ENCODE measurements at places on chromosomes 6 and 20. TPM values are rescaled to one million over a fixed set of nuclear protein-coding genes. Genes with fewer than 3 reads are reported as not detected.

GRCh38 chr6:160004018-160004417 lies 35.1 kb downstream of the IGF2R start:
- DNase-seq = no peak
- peaks cover 23% of the 10 kb centered on the region for H3K36me3 ChIP-seq
- H3K4me3 ChIP-seq = no peak overlapping the region
- H3K4me1 ChIP-seq = peaks cover 20% of the 10 kb centered on the region

The NPEPL1 gene
- 18.7 TPM for total RNA-seq

DNA sequence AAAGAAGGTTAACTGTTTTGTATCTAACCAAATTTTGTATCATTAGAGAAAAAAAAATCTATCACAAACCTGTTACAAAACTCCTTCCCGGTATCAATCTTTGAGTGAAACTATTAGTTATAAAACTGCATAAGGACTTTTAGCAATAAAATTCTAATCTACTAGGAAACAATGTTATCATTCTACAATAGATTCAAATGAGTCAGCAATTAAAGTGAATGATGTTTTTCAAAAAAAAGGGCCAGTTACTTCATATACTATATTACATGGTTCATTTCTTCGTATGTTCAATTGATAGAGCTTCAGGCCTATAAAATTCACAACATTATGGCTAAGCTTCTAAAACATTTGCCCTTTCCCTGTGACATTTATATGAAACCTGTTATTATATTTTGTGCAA lies 15.6 kb downstream of the ASCC3 start:
- peaks cover 69% of the 10 kb centered on the region for H3K36me3 ChIP-seq
- DNase-seq = no peak
- H3K27ac ChIP-seq = no peak overlapping the region
- no peaks in the 10 kb centered on the region for H3K27me3 ChIP-seq

- peak; percentile 42 for DNase-seq
- peaks cover 75% of the 10 kb centered on the region for H3K4me1 ChIP-seq
- no peaks in the 10 kb centered on the region for H3K27me3 ChIP-seq
- H3K27ac ChIP-seq = peak overlapping the region; percentile 100
- peaks cover 6% of the 10 kb centered on the region for H3K36me3 ChIP-seq
- peak overlapping the region; percentile 80 for H3K4me3 ChIP-seq
Measured at GRCh38 chr6:32622545-32623401, 14.4 kb upstream of the HLA-DQA1 start.

- peaks cover 18% of the 10 kb centered on the region for H3K27me3 ChIP-seq
- peaks cover 12% of the 10 kb centered on the region for H3K4me1 ChIP-seq
- DNase-seq = no peak
- H3K4me3 ChIP-seq = no peak overlapping the region
Measured at GRCh38 chr6:151330130-151330696, 61.1 kb downstream of the ZBTB2 start.

The FAM110A gene
- total RNA-seq = 11.0 TPM

The CTAGE9 gene
- total RNA-seq = not detected

The MCCD1 gene
- not detected for total RNA-seq

The RRAGD gene
- 5.6 TPM for total RNA-seq

The SLC17A3 gene
- total RNA-seq = not detected

The MAS1 gene
- total RNA-seq = not detected

The PACSIN1 gene
- total RNA-seq = 0.20 TPM

The BTN1A1 gene
- 0.46 TPM for total RNA-seq

DNA sequence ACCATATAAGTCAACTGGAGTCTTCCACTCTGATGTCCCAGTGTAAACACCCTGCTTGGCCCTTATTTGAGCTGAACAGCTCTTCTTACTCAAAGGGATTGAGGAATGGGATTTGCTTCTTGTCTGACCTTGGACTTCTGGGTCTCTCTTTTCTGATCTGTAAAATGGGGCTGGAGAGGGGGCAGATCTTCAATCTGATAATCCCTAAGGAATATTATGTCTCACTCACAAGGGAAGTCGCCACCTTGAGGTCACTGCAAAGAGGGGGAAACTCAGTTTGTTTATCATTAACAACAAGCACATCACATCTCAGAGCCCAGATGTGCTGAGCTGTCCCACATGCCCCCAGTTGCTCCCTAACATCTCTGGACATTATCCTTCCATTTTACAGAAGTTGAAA lies 15.1 kb downstream of the KCNS1 start:
- H3K4me1 ChIP-seq = peaks cover 23% of the 10 kb centered on the region
- H3K4me3 ChIP-seq = no peak overlapping the region
- no peaks in the 10 kb centered on the region for H3K27me3 ChIP-seq
- DNase-seq = no peak
- H3K36me3 ChIP-seq = peaks cover 70% of the 10 kb centered on the region

DNA sequence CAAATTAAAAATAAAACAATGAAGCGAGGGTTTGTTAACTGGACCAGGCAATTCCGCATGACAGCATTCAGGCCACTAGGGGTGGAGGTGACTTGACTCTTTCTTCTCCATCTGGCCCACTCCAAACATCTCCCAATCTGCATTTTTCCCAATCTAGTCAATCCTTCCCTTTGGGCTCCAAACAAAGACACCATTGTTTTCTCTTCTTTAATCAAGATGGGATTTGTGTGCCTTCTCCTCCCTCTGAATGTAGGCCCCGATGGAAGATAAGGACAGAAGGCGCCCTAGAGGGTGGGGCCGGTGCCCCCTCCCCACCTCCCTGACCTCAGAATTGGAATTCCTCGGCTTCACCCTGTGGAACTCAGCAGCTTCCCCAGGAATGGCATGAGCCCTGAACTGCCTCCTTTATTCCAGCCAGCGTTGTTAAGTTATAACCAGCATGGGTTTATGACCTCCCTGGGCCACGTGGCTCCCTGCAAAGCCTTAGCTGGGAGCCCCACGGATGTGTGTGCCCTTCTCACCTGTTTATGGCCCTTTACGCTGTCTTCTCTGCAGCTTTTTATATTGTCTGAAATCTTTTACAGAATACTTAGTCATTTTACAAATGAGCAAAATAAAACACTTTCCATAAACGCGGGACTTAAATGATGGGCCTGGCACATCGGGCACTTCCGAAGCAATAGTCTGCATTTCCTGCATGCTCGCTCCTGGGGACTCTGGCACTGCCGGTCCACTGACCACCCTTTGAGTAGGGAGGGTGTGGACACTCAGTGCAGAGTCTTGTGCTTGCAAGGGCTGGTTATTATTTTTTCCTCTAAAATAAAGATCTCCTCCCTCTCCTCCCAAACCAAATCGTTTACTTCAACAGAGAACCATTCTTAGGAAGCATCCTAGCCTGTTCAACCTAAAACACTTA lies 24.5 kb downstream of the OVOL2 start:
- DNase-seq = no peak
- H3K27me3 ChIP-seq = peaks cover 10% of the 10 kb centered on the region
- no peaks in the 10 kb centered on the region for H3K36me3 ChIP-seq
- no peak overlapping the region for H3K4me3 ChIP-seq
- no peak overlapping the region for H3K27ac ChIP-seq

Measured in activated B cell treated with CpG ODN at 0.5 μM for 24 hours (primary cell).